ENCODE measurements at places on chromosomes 1 and 21.

DNA sequence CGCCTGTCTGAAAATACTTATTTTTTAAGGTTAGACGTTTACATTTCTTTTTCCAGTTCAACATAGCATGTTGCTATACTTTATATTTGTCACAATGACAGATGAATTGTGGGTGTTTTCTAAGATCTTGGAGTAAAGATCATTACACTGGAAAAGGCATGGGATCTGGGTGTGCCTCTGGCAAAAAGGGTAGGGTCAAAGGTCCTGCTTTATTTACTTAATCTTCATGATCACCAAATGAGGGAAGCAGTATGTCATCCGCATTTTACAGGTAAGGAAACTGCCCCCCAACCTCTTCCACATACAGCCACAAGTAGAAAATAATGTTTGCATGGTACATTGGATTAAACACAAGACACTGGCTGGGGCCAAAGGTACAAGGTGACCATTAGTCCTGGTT is 12.5 kb upstream of the SMPDL3B start:
- DNase-seq: no peak

DNA sequence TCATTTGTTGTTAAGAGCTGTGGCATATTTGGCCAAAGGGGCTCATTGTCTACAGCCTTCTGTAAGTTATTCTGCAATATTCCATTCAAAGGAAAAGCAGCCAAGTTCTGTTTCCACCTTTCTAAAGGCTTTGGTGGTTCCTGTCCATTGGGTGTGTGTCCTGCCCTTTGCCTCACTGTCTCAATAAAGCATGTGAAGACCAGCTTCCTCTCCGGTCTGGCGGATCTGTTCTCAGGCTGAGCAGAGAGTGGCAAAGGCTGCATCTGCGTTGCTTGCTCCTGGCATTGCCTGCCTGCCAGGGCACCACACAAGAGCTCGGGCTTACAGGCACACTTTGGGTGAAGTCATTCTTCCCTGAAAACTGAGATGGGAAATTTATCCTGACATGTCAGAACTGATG is 34.9 kb downstream of the ST6GALNAC3 start:
- no peak for DNase-seq

GRCh38 chr1:3659093-3659492 is 6.8 kb downstream of the TP73 start:
- no peak for DNase-seq

GRCh38 chr1:104229860-104230259 is 480.2 kb downstream of the AMY1C start:
- DNase-seq: no peak

DNA sequence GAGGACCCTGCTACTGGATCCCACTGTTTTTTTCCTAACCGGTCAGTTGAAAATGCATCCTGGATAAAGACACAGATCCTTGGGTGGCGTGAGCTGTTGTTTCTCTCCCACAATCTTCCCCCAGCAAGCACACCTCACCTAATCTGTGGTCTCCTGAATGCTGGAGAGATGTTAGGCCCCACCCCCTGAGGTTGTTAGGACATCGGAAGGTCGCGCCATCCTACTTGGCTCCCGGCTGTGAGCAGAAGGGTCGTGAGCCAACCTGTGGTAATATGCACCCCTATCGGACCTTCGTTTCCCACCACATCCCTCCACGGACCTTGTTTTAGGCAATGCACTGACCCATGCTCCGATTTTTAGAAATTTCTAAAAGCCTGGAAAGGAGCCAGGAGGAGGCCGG is 89.9 kb upstream of the IPO9 start:
- DNase-seq: no peak

GRCh38 chr1:181497870-181498269 is 14.6 kb downstream of the CACNA1E start:
- DNase-seq: no peak

DNA sequence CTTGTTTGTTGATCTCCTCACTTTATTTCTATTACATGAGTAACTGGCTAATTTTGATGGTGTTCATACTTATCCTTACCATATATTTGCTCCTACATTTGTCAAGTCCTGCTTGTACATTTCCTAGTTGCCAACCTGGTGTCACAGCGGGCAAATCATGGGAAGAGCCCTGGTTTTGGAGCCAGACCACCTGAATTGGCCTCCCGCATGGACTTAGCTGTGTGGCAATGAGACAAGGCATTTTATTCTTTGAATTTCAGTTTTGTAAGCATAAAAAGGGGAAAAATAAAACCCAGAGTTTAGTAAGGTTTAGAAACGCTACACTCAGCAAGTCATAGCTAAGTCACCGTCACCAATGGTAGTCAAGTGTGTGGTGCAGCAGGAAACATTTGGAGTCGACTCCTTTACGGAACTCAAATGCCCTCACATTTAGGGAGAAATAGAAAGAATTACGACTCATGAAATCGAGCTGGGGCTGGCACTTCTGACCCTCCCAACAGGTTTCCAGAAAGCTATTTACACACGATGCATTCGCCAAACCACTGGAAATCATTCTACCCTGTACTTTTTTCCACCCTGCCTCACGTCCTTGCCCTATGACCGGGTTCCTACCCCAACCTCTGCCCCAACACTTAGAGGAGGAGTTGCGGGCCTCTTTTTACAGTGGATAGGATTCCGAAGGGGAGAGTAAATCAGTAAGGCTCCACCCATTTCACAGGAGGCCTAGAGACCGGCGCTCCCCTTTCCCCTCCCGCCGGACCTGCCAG is 492 bp upstream of the PGM1 start:
- DNase-seq: no peak
